GM04504 (cell line): ENCODE measurements at places on chromosomes 1 and 21.

- DNase-seq, result peak; percentile 10
Measured at GRCh38 chr1:27821761-27822315, 8.7 kb upstream of the PPP1R8 start.

DNA sequence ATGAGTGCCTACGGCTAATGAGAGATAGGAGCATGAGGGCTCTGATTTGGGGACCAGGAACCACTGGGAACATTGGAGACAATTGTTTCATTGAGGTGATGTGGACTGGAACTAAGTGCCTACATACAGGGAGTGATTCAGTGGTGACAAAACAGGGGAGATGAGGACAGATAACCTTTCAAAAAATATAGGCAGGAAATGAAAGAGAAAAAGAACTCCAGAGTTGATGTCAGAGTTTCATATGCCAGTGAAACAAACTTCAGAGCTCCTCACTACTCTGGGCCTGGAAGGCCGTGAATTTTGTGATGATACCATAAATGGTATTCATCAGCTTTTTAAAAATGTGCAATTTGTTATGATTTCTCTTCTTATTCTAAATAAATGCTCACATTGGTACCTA, 39.3 kb downstream of the FASLG start:
- DNase-seq, result no peak

DNA sequence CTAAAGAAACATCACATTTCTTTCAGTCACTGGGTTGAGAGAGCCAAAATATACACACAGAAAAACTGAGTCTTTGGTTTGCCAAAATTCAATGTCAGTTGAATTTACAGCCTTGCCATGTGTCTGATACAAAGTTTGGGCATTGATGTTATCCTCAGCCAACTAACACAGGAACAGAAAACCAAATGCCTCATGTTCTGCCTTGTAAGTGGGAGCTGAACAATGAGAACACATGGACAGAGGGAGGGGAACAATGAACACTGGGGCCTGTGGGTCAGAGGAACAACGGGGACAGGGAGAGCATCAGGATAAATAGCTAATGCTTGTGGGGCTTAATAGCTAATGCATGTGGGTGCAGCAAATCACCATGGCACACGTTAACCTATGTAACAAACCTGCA, 39.6 kb upstream of the C21orf91 start:
- no peak for DNase-seq

DNA sequence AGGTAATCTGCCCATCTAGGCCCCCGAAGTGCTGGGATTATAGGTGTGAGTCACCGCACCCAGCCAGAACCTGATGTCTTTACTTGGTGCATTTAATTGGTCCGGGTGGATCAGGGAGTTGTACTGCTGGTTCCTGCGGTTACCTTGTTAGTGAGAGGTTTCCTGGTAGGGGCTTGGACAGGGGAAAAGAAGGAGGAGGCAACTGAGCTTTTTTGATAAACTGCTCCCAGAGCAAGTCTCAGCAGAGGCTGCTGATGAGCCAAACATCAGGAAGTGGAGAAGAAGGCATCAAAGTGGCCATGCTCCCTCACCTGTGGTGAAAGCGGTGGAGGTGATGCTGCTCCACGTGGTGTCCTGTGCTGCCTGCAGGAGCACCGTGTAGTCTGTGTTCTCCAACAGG, 161.5 kb upstream of the KIAA0040 start:
- no peak for DNase-seq

- no peak for DNase-seq
Measured at GRCh38 chr1:152679459-152679858, 4.4 kb downstream of the LCE2C start.

GRCh38 chr1:183270541-183271141, 84.6 kb downstream of the LAMC2 start:
- peak; percentile 65 for DNase-seq

DNA sequence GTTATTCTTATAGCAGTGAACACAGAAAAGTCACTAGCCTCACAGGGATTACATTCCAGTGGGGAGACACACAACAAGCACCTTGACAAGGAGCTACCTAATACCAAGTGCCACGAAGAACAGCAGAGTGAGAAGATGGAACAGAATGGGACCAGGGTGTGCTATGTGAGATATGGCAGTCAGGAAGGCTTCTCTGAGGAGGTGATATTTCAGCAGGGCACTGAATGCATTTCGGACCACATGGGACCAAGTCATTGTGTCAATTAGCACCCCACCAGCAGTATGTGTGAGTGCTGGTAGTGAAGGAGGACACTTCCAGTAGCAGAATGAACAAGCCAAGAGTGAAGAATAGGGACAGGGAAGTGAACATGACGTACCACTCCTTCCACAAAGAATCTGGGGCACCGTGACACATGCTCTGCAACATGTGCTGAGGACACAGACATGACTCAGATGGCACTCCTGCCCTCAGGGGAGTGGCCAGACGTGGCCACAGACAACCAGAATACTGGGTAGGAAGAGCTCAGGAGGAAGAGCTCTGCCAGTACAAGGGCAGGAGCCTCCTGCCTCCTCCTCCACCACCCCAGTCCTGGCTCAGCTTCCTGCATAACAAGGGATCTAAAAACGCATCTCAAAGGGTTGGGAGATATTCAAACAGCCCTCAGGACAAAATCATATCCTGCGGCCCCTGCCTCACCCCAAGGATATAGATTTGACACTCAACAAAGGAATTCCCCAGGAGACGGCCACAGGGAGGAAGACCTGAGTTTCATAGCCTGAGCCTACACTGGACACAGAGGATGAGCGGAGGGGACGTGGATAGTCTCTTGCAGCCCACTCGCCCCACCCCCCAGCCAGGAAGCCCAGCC, 102.5 kb downstream of the TRABD2B start:
- no peak for DNase-seq
